AG04450 (cell line): ENCODE measurements at places on chromosomes 5 and 9.

DNA sequence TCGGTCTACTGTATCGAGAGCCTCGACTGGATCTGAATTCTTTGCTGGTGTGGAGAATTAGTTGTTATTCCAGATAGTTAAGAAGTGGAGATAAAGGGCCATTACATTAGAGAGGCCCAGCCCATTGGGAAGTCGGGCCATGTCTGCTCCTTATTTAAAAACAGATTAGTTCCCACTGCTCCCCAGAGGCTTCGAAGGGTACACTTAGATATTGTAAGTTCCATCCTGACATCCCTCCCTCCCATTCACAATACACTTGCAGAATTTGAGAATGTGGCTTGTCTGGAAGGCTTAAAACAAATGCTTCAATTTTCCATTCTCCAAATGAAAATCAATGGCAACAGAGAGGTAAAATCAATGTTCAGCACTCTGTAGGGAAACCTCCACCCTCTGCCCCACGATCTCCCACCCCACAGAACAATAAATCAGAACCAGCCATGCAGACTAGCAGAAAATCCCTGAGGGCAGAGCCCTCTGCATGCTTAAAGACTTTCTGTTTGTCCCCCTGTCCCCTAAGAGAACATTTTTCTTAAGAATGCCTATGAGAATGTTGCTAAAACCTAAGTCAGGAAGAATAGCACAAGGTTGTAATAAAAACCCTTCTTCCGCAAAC is 364.1 kb downstream of the SPOCK1 start:
- DNase-seq: no peak

GRCh38 chr9:36025746-36026145 is 11.0 kb upstream of the RECK start:
- DNase-seq: no peak

DNA sequence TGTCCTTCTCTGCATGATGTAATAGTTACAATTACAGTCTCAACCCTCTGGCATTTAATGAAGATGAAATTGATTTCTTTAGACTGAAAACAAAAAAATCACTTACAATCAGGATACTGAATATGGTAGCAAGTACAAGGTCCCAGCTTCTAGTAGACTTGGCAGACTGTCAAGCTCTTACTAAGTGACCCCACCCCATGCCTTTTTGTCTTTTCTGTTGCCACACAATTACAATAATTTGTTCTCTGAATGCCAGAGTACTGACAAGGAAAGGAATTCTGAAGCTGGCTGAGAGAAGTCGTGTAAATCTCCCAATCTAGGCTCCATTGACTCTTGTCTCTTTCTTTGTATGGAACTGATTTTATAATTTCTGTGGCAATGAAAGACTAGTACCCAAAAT is 154.2 kb downstream of the TMC1 start:
- DNase-seq: no peak

DNA sequence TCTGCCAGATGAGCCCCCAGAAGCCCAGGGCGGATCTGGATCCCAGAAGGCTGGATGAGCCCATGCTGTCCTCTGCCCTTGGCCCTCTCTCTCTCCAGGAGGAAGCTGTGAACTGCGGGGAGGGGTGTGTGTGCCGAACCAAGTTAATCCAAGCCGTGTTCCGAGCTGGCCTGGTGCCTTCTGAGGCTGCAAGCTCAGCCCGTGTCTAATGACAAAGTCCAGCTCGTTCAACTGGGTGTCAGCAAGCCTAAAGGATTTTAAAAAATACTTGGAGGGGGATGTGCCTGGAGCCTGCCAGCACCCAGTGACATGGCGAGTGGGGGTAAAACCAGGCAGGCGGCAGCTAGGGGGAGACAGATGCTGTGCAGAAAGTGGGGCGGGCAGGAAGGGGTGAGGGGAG is 8.0 kb downstream of the STC2 start:
- no peak for DNase-seq

- DNase-seq: no peak
Measured at GRCh38 chr5:67542479-67542878, 345.9 kb upstream of the CD180 start.

- no peak for DNase-seq
Measured at GRCh38 chr5:158013303-158013702, 154.4 kb upstream of the CLINT1 start.

DNA sequence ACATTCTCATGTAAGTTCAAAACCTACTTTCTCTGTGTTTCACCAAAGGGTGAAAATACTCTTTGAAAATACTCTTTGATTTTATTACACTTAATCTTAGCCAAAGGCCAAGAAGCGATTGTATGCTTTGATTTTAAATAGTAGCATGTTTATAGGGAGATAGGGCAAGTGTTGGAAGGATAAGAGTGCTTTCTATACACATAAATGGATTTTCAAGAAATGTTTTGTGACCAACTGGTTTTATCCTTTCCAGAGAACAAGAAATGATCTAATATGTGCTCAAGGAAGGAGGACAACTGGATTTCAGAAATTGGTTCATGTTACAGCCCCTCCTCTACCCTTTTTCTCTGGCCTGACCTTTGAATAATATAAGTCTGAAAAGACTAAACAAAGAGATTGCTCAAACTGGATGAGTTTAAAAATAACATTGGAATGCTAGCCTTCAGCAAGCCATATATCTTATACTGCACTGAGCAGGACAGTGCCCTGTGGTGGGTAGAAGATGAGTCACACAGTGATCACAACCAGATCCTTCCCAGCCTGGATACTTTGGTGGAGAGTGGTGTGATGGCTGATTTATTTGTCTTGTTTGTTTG is 13.1 kb downstream of the PALM2AKAP2 start:
- DNase-seq: peak; percentile 78

- DNase-seq: no peak
Measured at GRCh38 chr9:114125476-114126013, 26.5 kb upstream of the KIF12 start.

DNA sequence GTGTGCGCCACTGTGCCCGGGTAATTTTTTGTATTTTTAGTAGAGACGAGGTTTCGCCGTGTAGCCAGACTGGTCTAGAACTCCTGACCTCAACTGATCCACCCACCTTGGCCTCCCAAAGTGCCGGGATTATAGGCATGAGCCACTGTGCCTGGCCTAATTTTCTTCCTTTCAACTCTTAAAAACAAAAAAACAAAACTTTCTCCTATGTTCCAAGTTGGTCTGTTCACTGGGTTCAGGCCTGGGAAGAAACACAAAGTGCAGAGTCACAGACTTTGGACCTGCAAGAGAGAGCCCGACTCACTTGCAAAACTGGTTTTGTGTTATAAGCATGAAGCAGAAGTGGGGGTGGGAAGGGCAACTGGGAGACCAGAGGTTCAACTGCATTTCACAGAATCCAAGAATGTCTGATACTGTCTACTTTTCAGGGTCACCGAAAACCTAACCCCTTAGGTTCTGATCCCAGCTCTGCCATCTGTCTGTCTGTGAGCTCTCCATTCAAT is 5.2 kb upstream of the HDHD3 start:
- DNase-seq: no peak

GRCh38 chr9:26746357-26747072 is 146.1 kb downstream of the CAAP1 start:
- no peak for DNase-seq

DNA sequence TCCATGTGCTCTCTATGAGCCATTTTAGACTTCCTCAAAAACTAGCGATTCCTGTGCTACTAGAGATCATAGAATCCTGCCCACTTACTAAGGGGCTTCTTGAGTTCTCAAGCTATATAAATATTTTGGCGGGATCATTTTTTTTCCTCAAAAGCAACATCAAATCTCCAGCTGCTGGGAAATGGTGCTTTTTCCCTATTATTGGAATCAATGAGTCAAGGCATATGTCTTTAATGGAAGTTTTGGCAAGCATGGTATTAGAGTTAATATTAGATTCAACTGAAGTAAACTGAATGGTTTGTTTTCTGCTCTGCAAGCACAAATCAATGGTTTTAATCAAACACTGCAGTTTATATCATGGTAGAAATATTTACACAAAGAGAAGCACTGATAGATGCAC is 369.9 kb upstream of the PTGER4 start:
- DNase-seq: no peak

DNA sequence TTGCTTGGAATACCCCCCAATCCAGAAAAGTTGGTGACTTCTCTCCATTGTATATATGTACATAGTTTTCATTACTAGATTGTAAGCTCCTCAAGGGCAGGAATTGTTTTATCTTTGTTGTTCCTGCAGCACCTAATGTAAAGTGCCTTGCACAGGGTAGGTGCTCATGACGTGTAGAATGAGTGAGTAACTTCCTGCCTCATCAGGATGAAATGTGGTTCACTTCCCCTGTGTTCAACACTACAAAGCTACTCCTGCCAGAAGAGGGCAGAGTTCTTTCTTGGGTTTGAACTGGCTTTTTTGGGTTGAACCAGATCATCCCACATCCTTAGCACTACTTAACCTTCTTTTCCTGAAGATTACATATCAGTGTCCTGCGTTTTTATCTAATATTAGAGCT is 23.9 kb downstream of the GTF3C4 start:
- DNase-seq: no peak

DNA sequence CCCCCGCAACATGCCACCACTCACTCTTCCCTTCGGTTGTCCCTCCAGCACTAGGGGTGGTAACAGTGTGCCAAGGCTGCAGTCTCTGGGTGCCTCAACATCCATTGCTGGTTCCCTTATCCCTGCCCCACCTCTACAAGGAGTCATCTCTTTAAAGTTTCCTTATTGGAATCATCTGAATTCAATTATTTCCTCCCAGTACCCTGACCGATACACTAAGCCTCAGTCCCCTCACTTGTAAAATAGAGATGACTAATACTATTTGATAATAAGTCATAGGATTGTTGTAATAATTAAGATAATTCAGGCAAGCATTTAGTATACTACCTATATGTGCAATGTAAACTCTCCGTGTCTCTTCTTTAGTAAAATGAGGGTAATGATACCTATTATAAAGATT is 352.5 kb downstream of the ENC1 start:
- DNase-seq: no peak

- no peak for DNase-seq
Measured at GRCh38 chr5:151239237-151239861, 13.6 kb upstream of the GM2A start.

DNA sequence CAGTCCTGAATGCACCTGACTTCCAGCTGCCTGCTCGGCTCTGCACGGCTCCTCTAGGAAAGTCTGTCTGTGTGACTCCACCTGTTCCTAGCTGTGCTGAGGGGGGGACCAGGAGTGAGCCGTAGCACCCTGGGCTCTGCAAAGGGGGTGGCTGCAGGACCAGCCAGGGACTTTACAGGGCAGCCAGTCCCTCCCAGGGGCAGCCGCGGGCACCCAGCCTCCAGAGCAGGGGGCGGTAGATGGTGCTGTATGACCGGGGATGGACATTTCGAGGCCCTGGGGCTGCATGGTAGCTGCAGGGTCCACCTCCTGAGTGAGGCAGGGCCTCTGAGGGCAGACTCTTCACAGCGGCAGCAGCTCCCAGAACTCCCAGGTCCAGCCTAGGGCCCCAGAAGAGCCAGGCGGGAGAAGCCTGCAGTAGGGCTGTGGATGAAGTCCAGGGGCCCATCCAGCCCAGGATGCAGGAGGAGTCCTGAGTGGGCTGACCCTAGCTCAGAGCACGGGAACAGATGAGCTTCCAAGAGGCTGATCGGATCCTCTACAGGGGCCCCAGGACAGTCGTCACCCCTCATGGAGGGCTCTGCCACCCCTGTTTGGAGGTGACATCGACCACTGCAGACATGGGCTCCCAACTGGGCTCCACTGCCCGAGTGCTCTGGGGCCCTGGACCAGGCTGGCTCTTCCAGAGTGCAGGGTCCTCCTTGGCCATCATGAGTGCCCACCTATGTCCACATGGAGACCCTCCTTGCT is 105.4 kb downstream of the ZNF354C start:
- no peak for DNase-seq

DNA sequence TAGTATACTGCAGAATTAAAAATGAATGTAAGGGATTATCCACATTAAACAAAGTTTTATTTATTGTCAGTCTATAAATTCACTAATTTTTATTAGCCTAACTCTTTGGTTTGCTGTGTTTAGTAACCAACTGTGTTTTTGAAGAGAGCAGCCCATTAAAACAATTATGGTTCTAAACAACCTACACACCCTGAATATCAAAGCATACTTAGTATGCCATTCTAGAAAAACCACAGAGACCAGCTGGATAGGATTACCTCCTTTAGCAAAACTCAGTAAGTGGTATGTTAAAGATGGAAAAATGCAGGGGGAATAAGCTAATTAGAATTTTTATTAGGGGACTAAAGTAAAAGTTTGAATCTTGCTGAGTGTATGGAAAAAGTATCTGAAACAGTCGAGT is 1981.7 kb upstream of the NUDT12 start:
- DNase-seq: no peak

DNA sequence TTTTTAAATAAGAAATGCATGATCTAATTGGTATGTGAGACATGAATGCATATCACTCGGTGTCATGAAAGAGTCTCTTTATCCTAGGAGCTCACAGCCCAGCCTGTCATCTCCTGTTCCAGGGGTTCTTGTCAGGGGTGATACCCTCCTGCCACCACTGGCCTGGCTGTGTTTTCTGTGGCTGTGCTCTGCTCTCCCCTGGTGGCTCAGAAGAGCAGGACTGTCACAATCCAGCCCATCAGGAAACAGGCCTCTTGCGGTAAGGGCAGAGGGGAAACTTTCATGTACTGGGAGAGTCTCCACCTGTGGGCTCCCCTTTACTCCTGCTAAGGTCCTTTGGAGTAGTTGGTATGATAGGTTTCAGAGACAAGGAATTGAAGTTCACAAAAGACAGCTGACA is 240.2 kb upstream of the GLRA1 start:
- no peak for DNase-seq

DNA sequence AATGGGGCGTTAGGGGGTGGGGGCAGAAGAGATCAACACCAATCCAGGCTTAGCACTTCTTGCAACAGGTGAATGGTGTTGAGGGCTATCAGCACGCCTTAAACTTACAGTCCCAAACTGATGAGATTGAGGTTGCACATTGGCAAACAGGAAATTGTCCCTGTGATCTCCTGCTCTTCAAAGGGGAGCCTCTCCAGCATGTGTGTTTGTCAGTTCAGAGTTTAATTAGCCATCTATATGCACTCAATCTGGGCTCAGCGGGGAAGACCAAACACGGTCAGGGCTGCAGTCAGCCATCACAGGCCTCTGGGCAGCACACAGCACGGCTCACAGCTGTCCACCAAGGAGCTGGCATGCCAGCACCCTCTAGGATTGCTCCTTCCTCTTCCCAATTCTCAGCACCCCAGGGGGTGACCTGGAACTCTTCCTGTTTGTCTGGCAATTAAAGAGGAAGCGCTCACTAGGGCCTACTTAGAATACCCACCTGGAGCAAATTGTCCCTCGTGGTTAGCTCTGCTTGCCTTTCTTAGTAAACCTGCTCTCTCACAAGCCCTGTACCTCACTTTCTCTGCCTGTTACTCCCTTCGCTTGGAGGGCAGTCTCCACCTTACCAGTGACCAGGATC is 217.4 kb downstream of the SLIT3 start:
- DNase-seq: no peak

- DNase-seq: no peak
Measured at GRCh38 chr5:151868451-151868850, 56.2 kb downstream of the GLRA1 start.

DNA sequence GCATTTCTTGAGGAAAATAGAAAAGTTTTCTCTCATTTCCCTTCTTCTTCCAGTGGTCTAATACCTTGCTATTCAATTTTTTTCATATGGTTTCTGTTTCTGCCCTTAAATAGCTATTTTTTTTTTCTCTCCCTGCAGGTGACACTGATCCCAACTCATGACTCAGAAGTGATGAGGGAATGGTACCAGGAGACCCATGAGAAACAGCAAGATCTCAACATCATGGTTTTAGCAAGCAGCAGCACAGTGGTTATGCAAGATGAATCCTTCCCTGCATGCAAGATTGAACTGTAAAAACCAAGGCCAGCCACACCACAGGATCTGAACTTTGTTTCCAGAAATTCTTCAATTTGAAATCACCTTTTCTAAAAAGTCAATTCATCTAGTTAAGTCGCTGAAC is 97.7 kb downstream of the MAP1B start:
- DNase-seq: no peak
